ENCODE measurements at places on chromosomes 16 and 17. TPM values are rescaled to one million over a fixed set of nuclear protein-coding genes. Genes with fewer than 3 reads are reported as not detected.

Gene KRTAP2-3
- total RNA-seq = not detected

Gene CSH1
- total RNA-seq = not detected

Gene ST6GALNAC1
- not detected for total RNA-seq

Gene WRAP53
- 4.1 TPM for total RNA-seq

Gene CHST5
- total RNA-seq = not detected

Gene ITGB3
- total RNA-seq = 2.6 TPM

Gene NPIPB9
- total RNA-seq = not detected

Gene KCNH4
- total RNA-seq = not detected

Gene SRL
- total RNA-seq = not detected

Gene C16orf46
- 2.1 TPM for total RNA-seq
